Fibroblast of skin of scalp (primary cell): ENCODE measurements at places on chromosomes 6 and 20.
A peak's percentile ranks its signal among the peaks of the same experiment; 100 is the strongest.

GRCh38 chr6:53373638-53374037, 24.9 kb upstream of the ELOVL5 start:
- no peak for DNase-seq

DNA sequence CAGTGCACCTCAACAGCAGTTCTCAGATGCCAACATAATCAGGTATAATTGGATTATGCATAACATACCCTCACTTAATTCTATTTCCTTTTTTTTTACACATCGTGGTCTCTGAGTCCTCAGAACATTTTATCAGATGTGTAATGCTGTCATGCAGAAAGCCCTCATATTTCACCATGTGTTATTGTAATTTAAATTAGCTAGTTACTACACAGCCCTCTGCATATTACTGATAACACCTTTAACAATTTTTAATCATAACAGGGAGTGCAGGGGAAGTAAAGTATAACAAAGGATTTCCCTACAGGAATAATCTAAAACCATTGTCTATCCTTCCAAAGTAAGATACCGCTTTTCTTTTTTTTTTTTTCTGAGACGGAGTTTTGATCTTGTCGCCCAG, 91.9 kb upstream of the CCDC28A start:
- DNase-seq, result no peak

DNA sequence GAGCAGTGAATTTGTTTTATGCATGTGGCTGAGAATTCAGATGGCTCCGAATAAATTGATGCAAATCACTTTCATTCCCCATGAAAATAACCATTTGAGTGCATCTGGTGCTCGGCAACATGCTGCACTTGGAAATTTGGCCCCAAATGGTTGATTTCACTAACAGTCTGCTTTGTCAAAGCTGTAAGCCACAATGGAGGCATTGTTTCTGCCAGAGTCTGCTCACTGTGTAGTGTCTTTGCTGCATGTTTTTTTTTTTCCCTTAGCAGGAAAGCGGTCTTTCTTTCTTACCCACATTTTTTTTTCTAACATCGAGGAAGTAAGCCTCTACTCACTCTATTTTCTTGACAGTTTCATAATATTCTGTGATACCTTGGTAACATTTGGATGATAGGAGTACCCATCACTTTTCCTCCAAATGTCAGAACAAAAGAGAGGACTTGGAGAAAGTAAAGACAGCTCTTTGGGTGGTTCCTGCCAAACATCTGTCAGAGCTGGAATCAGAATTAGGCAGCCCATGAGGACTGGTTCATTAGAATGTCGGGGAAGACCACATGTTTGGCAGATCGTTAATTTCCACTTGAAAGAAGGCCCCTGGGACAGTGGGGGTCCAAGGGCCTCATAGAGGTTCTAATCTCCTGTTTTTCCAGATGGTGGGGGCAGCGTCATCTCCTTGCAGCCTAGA, 149.5 kb downstream of the DOK5 start:
- peak; percentile 7 for DNase-seq

- DNase-seq, result no peak
These were observed 78.0 kb downstream of the MDGA1 start for GRCh38 chr6:37619641-37620040.

DNA sequence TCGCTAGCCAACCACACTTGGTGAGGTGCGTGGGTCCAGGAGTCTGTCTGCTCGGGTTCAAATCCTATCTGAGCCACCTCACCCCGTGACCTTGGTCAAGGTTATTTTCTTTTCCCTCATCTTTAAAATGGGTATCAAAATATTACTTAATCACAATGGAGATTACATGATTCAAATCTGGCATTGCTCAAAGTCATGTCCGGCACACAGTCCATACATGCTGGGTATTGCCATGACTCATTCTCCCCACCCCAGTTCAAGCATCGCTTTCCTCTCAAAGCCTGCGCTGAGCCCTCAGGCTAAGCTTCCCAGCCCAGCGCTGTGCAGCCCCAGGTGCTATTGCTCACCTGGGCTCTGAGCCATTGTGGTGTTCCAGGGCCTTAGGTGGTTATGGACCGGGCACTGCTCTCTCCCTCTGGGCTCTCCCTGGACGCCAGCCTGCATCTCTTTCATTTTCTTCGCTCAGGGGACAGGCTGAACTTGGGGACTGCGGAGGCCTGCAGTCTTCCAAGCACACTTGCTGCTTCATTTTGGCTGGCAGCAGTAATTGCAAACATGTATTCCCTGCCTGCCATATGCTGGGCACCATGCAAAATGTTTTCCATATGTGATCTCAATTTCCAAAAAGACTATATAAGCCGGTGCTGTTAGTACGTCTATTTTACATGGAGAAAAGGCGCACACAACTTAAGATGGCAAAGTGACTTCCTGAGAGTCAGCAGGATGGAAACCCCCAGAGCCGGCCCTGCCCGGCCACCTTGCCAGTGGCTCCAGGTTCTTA, 27.3 kb downstream of the WRNIP1 start:
- DNase-seq, result peak; percentile 55

DNA sequence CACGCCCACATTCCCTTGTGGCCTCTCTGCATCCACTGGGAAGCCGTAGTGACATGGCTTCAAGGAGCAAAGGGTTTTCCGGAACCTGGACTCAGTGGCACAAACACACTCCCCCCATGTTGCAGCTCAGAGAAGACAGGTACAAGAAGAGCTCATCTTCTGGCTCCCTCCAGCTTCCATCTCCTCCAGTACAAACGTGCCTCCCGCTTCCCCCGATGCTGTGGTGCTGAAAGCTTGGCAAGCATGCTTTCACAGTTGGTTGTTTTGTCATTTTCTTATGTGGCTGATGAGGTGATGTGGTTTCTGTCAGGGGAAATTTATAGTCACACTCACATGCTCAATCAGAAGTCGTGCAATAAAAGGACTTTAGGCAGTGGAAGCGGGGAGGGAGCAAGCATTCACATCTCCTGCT, 258.5 kb downstream of the KIF16B start:
- no peak for DNase-seq

- no peak for DNase-seq
These were observed 184.0 kb downstream of the UTRN start for GRCh38 chr6:144469144-144469575.

DNA sequence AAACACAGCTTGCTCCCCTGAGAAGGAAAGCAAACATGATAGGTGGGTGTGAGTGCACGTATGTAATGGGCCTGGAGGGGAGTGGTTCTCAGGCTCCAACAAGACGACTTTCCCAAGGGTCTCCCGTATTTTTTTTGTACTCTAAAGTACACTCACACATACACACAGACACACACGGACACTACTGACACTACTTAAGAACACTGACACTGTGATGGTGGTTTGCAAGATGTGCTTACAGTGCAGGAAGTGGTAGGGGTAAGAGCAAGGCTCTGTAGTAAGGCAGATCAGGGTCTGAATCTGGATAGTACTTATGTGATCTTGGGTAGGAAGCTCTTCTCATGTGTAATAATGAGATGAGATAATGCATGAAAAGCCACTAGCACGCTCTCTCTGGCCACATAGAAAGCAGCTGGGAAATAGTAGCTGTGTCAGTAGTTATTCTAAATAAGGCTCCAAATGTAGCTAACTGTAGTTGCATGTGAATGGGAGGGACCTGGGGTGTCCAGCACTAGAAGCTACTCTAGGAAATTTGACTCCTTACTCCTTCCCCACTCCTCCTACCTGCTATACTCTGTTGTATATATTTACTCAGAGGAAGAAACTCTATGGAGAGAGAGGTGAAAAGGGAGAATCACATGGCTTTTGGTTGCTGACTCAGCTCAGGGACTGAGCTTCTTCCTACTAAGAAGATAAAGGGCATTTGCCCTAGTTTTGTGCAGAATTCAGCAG, 8.4 kb upstream of the ZBTB24 start:
- no peak for DNase-seq

DNA sequence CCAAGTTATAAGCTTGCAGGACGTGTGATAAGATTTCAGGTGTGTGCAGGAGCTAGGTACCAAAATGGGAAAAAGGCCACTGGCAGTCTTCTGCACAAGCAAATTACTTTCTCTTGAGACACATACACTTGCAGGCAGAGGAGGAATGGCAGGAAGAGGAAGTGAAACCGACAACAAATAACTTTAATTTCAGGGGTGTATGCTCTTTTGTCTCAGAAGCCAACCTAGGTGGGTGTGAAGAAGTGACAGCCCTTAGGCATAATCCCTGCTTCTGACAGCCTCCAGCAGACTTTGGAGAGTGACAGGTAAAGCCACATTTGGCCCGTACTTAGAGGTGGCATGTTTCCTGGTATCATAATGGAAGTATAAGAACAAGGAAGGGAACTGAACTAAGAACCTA, 118.8 kb upstream of the TRAF3IP2 start:
- no peak for DNase-seq

DNA sequence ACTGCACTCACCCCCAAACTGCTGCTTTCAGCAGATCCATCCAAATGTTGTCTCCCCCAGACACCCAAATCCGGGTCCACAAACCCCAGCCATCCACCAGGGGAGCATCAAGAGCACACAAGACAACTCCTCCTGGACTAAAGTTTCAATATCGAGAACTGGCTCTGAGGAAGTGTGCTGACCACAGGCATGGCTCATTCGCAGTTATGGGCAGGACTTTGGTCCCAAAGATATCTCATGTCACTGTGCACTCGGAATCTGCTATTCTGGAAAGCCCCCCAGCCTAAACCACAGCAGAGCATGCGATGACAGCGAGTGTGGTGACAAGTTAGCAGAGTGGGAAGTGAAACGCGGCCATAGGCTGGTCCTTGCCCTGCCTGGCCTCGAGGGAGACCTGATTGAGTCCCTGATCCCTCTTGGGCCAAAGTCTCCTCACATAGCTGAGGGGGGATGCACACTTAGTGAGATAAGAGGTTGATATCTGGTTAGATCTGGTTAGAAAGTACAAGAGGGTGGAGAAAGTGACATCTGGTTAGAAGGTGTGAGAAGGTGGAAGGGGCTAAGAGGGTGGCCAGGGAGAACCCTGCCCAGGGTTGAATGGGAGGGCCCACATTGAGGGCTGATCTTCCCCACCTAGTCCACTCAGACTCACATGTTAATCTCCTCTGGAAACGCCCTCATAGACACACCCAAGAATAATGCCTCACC, 149.7 kb downstream of the MRPL14 start:
- DNase-seq, result no peak

- no peak for DNase-seq
These were observed 70.6 kb downstream of the IYD start for GRCh38 chr6:150439373-150439772.

GRCh38 chr20:38197619-38198018, 32.5 kb upstream of the TGM2 start:
- DNase-seq, result no peak

GRCh38 chr6:31588871-31589650, 3.0 kb downstream of the LST1 start:
- DNase-seq, result no peak

DNA sequence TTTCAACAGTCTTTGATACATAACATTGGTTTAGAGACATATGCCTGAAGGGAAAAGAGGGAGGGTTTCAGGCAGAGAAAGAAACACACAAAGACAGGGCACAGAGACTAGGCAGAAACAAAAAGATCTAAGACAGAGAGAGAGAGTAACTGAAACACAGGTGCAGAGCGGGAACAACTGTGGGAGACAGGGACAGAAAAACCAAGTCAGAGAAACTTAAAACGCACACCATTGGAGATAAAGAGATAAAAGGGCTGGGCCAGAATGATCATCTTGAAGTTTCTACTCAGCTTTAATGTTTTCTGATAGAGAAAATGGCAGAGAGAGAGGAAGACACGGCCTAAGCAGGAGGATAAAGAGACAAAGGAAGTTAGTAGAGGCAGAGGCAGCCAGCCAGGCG, 11.8 kb downstream of the UNC5CL start:
- DNase-seq, result no peak

DNA sequence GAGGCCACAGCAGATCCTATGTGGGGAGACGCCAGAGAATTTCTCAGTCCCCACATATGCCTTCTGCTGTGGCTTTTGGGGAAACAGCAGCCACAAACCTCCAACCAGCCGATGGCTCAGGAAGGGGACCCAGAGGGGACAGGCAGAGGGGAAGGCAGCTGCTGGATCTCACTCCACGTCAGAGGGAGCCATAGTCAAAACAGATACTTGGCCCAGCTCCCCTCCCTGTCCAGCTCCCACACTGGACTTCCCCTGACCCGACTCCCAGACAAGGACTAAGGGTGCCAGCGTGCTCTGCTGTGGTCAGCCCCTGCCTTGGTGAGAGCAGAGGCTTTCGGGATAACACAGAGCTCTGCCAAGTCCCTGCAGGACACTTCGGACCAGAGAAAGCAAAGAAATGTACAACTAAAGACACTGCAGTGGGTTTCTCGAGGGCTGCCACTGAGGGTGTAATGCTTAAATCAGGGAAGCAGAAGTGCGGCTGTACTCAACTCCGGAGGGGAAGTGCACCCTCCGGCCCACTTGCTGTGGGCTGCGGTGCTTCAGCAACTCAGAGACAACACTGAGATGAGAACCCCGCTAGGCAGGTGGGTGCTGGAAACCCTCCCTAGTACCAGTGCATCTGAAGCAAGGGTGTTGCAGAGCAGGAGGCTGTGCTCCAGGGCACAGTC, 47.2 kb downstream of the RRBP1 start:
- DNase-seq, result no peak

DNA sequence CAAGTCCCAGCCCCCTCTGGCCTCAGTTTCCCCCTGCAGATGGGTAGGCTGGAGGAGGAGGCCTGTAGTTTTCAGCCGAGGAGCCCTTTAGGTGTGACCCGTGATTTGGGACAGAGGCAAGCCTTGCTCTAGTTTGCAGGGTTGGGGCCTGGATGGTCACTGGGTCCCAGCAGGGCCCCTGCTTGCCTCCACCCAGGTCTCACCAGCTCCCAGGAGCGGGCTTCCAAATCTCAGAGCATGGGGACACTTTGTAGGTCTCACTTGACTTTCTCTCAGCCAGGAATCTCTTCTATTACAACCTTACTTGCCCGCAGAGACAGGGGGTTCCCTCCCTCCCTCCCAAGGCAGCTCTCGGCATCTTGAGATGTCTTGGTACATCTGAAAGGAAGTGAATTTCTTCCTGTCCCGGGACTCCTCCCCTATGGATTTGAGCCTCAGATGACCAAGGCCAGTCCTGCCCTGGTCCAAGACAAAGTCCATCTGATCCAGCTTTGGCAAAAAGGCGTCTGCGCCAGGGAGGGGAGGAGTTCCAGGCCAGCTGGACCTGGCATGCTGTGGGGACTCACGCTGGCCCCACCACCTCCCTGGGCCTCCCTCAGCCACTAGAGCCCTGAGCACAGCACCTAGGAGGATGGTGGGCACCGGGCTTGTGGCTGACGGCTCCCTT, 47.4 kb downstream of the SRC start:
- no peak for DNase-seq

DNA sequence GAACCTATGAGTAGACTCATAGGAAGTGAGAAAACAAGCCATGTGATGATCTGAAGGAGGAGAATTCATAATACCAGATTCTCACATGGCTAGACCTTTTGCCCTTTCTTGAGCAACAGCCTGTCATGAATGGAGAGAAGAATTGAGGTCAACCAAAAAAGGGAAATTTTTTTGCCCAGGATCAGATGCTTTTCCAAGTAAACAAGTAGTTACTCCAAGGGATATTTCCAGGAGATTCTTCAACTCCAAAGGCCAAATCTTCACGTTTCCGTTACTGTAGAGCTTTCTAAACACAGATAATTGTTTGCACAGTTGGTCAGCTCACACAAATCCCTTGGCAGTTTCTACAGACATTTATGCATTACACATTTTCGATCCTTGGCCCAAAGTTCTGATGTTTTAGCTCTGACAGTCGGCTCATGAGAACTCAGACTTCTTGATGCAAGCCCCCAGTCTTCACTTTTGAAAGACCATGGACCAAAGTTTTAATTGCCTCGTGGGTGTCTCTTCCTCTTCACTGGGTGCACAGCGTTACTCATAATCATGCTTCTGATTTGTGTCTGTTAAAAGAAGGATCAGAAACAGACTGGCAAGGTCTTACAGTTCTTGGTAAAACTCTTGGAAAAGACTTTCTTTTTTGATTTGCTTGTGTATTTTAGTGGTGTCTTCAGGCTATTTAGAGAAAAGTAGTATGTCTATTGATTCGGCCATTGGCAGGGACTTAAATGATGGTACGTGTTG, 115.0 kb downstream of the TSHZ2 start:
- no peak for DNase-seq
